ENCODE measurements at places on chromosomes 12 and 14.

- no peak for DNase-seq
These were observed 75.5 kb downstream of the FBXL14 start for GRCh38 chr12:1518591-1519516.

- DNase-seq = no peak
These were observed 100.2 kb downstream of the NUMB start for GRCh38 chr14:73358187-73358586.

- DNase-seq = no peak
These were observed 72.0 kb downstream of the NELL2 start for GRCh38 chr12:44804068-44804467.

GRCh38 chr14:65110525-65110924 lies 8.2 kb upstream of the MAX start:
- DNase-seq = no peak

- DNase-seq = no peak
These were observed 274.2 kb upstream of the E2F7 start for GRCh38 chr12:77339610-77340009.

GRCh38 chr12:14810953-14811483 lies 3.0 kb downstream of the SMCO3 start:
- DNase-seq = no peak

- no peak for DNase-seq
These were observed 1.9 kb upstream of the KRT18 start for GRCh38 chr12:52946797-52947547.

DNA sequence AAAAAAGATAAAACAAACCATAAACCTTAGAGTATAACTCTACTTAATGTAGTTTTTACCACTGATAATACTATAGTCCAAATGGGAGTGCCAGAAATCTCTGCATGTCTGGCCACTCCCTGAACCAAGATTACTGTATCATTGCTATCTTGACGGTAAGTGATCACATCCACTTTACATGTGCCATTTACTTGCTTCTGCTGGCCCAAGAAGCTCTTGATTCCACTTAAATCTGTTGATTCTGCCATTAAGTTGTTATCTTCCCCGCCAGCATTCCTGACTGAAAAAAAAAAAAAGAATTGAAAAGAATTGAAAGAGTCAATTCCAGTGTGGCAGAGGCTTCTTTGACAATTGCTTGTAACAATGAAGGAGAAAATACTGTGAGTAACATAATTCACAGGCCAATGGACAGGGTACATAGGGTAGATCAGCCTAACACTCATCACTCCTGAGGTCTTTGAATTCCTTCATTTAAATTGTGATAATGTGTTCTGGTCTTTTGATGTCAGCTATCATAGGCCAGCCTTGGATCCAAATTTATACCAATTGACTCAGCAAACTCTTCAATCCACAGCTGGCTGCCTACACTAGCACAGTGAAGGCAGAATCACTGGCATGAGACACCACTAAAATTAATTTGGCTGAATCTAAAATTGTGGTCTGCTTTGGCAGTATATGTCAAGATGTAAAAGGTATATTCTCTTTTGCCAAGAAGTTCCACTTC lies 665.2 kb upstream of the FLRT2 start:
- no peak for DNase-seq

- DNase-seq = peak; percentile 20
These were observed 232.8 kb upstream of the FBXO33 start for GRCh38 chr14:39665075-39665475.

DNA sequence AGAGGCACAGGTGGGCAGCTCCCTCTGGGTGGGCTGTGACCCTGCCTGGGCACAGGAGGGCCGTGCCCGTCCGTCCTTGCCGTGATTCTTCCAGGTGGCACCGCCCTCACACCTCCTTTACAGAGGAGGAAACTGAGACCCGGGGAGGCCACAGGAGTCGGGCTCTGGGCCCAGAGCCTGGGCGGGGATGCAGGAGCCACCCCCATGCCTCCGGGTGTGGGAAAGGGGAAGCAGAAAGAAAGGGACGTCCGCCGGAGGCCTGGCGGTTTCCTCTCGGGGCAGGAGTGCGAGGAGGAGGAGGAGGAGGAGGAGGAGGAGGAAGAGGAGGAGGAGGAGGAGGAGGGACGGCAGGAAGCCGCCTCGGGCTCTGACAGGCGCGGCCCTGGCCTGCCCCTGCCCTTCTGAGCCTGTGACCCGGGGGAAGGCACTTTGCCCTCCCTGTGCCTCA lies 23.0 kb downstream of the SH2B3 start:
- no peak for DNase-seq

DNA sequence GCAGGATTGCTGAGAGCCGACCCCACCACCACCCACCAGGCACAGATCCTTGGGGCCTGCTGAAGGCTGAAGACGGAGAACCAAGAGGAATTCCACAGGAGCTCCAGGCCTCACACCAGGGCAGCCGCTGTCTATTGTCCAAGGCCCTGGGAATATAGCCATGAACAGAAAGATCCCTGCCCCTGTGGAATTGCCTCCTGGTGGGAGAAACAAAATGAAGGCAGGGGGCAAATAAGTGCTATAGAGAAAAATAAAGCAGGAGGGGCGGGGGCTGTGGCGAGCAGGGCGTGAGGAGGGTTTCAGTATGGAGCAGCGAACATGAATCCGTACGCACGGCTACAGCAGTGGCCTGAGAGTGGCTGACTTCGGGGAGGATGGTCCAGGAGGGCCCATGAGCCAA lies 96.1 kb downstream of the EML1 start:
- DNase-seq = no peak

- peak; percentile 88 for DNase-seq
These were observed at the start of gene LRP6 for GRCh38 chr12:12266873-12267741. TSS of gene LRP6 (minus strand) at chr12:12267044. CDS start at chr12:12266735, 309 bp downstream.

DNA sequence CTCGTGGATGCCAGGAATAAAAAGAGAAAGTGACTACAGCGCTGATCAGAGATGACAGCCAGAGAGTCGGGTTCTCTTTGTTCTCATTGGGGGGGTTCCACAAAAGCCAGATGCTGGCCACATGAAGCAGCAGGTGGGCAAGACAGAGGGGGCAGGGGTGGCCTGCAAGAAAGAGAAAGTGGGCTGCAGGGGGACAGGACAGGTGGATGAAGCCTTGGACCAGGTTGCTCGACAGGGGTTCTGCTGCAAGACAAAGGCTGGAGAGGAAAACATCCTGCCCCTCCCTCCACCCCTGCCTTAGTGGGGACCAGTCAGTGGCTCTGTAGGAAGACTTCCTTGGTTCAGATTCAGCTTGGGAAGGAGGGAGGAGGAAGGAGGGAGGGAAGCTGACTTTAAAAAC lies 126.2 kb downstream of the KSR2 start:
- DNase-seq = no peak

DNA sequence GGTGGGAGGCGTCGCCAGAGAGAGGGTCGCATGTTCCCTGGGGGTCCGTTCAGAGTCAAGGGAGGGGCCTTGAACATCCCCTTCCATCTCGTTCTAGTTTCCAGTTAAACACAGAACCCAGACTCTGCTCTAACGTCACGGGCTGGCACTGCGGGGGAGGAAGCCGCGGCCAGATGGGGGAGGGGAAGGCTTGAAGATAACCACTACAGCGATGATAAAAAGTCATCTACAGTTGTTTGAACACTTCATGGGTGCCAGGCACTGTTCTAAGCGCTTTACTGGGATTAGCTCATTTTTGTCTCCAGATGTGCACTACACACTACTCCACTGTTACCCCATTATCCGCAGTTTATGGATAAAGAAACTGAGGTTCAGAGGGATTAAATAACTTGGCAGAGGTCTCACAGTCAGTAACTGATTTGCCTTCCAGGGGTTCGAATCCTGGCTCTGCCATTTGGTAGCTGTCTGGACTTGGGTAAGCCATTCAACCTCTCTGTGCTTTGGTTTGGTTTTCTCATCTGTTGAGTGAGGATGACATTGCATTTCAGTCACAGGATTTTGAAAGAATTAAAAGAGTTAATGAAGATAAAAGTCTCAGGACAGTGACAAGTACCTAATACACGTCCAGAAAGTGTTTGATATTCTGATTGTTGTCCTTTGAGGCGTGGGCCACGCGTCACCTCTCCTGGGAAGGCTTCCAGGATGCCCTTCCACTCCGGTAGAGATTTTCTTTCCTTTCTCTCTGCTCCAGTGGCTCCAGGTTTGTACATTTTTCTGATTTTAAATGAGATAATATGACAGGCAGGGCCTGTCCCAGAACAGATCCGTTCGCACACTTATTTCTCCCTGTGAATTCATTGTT lies 798 bp upstream of the RASAL1 start:
- DNase-seq = no peak

DNA sequence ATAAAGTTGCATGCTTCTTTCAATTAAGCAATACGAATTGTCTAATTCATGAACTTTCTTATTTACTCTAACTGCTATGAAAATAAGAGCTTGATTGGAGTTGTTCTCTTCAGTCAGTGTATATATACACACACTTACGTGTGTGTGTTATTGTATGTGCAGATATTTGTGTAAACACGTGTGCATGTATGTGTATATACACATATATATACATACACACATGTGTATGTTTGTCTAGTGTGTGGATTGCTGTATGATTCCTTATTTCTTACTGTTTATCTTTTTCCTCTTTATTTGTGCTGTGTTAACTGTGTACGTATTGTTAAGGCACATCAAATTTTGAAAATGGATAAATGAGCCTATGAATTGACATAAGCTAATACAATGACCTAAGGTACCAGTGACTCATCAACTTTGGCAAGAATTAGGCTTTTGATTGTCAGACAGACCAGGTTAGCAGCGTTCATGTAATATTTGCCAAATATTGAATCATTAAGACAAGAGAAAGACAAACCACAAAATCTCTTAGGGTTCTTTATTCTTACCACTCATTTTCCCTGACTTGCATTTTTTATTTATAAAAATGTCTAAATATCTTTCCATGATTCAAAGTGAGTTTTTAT lies 423.9 kb downstream of the SOX5 start:
- DNase-seq = no peak

DNA sequence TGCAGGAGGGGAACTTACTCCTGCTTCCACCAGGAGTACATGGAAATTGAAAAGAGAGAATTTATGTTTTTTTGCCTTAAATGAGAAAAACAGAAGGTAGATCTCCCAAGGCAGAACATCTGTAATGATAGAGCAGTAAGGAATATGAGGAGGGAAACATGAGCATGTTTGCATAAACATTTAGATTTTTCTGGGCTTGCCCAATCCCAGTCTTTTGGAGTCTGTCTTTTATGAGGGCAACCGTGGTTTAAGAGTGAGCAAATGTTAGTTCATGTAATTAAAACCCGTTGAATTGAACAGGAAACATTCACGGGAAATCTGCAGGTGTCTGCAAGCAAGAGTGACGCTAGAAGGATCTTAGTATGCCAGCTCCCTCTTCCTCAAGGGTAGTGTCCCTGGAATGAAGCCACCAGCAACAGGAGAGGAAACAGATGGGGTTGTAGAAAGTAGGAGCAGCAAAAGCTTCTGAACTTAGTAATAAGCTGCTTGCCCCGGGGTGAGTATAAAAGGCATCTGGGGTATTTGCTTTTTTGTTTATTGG lies 79.3 kb downstream of the ARF6 start:
- DNase-seq = no peak

- DNase-seq = no peak
These were observed 75.2 kb downstream of the GPR135 start for GRCh38 chr14:59389936-59390335.

GRCh38 chr14:91983588-91983987 lies 36.1 kb upstream of the FBLN5 start:
- DNase-seq = no peak

DNA sequence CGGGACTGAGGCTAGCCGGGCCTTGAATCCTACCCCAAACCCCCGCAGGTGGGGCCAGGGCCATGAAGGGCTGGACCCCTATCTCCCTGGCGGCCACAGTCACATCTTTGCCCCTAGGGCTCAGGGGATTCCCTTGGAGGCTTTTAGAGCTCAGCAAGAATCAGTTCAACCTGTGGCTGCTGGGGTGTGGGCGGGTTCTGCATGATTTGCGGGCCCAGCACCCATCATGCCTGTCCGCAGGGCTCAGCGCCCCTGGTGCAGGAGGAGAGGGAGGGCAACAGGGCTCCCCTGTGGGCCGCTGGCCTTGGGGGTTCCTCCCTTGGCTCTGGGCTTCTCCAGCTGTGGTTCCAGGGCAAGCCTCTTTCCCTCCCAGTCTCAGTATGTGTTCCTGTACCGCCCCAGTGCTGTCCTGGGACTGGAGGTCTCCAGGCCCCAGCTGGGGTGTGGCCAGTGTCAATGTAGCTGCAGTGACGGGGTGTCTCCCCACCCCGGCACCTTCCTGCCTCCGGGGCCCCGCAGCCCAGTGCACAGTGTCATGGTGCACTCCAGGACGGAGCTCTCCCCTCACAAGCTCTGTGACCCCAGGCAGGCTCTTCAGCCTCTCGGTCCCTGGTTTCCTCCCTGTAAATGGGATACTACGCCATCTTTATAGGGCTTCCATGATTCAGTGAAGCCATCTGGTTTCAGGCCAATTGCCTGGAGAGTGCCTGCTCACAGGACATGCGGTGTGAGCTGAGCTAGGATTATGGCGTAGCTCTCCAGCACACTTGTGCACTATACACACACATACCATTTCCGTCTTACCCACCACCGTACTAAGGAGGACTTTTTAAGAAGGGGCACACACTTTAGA lies 9.9 kb upstream of the LBHD2 start:
- peak; percentile 70 for DNase-seq

GRCh38 chr12:2243275-2243674 lies 190.5 kb downstream of the CACNA1C start:
- no peak for DNase-seq

DNA sequence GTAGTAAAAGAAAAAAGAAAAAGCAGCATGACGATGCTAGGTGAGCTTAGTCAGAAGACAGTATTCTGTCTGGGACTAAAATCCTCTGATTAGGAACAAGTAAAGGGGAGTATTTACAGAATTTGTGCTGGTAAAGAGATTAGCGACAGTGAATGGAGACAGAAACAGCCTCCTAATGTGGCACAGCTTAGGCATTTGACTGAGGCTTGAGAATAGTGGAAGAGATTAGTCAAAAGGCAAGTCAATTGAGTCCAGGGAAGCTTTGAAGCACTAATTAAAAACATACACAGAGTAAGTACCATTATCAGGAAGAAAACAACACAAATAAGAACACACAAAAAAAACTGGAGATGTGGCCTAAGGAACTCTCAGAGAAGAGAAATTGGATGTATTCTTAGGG lies 131.9 kb upstream of the CLEC14A start:
- no peak for DNase-seq

DNA sequence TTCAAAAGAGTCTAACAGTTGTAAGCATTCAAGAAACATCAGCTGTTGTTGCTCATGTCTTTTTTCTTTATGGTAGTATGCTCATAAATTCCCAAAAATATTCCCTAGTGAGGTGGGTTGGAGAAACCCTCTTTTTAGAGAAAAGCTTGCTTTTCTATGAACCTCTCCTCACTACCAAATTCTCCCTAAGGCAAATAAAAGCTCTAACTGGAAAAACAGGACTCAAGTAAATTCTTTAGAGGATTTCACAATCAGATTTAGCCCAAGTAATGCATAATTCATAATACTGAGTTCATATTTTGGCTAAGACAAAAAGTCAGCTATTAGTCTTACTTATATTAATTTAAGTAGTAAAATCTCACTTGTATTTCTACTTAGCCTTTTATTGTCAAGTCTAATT lies 59.1 kb downstream of the DIO2 start:
- DNase-seq = no peak
